Activated CD8-positive, alpha-beta memory T cell treated with anti-CD3 and anti-CD28 coated beads for 1 hour (primary cell): ENCODE measurements at places on chromosomes 6 and 20.

- DNase-seq: no peak
These were observed 42.2 kb downstream of the FLRT3 start for GRCh38 chr20:14295238-14295637.

DNA sequence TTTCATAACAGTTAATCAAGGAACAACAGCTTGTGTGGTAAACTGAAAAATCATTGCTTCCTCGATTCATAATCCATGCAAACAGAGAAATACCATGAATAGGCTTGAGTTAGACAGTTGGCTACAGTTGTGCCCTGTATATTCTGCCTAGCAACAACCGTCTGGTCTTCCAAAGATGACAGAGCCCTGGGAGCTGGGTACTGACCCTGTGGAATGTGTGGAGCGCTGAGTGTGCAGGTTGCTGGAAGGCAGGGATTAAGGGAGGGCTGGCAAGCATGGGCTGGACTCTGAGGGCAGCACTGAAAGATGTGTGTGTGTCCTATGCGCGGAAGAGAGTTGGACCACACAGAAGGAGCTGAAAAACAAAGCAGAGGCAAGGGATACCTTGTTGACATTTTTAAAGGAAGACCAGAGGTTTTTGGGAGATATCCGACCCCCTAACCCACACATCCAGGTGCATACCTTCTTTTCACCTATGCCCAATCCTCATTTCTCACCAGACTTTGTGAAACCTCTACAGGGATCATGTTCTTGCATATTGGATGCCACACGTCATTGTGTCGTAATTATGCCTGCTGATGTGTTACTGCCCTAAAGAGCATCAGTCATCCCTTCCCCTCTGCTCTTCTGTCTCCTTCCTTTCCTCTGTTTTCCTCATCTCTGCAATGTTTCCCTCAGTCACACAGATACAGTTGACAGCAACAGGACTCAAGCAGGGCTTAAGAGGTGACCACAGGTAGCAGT lies 58.2 kb upstream of the VGLL2 start:
- DNase-seq: no peak

- no peak for DNase-seq
These were observed 84.3 kb downstream of the CARMIL1 start for GRCh38 chr6:25363427-25363826.

- DNase-seq: no peak
These were observed 149.8 kb downstream of the SH3BGRL2 start for GRCh38 chr6:79780881-79781280.

- no peak for DNase-seq
These were observed 8.9 kb downstream of the GNMT start for GRCh38 chr6:42969431-42969830.
